ENCODE measurements at places on chromosomes 3 and 15. TPM values are rescaled to one million over a fixed set of nuclear protein-coding genes. Genes with fewer than 3 reads are reported as not detected.

Gene IQCB1
- total RNA-seq, result 29.7 TPM

DNA sequence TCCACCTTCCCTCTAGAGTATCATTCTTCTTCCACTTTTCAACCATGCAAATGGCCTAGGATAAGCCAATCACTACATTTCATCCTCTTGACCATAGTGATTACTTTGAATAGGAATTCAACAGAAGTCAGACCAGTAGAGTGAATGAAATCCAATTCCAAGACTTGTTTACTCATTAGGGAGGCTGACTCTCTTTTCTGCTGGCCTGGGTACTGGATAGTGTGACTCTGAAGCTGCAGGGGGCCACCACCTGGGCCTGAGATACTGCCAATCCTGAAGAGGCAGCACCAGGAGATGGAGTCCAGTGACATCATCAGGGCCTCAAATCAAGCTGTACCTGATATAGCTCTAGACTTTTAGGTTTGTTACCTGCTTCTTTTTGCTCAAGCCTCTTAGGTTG is 7.0 kb upstream of the FSTL1 start:
- H3K27me3 ChIP-seq, result no peaks in the 10 kb centered on the region
- H3K27ac ChIP-seq, result no peak overlapping the region
- H3K36me3 ChIP-seq, result no peaks in the 10 kb centered on the region
- no peak overlapping the region for H3K4me3 ChIP-seq
- DNase-seq, result no peak

DNA sequence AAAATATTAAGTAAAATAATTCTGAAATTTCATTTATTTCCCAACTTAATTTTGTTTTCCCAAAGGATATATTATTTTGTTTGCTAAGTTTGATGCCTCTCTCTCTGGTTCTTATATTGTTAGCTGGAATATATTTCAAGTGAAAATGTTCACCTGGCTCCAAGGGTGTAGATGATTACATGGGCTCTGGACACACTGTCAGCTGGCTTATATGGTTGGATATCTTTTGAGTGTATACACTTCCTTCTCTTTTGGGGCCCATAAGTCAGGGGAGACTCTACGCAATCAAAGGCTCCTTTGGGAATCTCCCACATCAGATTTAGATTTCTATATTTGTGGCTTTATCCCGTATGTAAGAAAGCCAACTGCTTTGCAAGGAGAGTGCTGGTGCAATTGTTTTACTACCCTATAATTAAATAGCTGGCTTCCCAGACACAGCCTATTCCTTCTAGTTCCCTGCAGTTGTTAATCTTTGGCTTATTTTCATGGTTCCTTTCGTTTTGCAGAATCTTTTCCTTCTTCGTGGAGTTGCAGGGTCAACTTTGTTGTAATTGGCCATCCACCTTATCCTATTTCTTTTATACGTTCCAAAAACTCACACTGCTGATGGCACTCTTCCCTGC is 225.7 kb downstream of the DPH6 start:
- no peaks in the 10 kb centered on the region for H3K27me3 ChIP-seq
- H3K4me1 ChIP-seq, result no peaks in the 10 kb centered on the region
- no peaks in the 10 kb centered on the region for H3K36me3 ChIP-seq
- no peak overlapping the region for H3K4me3 ChIP-seq
- H3K27ac ChIP-seq, result no peak overlapping the region

Gene DISP2
- total RNA-seq, result not detected

DNA sequence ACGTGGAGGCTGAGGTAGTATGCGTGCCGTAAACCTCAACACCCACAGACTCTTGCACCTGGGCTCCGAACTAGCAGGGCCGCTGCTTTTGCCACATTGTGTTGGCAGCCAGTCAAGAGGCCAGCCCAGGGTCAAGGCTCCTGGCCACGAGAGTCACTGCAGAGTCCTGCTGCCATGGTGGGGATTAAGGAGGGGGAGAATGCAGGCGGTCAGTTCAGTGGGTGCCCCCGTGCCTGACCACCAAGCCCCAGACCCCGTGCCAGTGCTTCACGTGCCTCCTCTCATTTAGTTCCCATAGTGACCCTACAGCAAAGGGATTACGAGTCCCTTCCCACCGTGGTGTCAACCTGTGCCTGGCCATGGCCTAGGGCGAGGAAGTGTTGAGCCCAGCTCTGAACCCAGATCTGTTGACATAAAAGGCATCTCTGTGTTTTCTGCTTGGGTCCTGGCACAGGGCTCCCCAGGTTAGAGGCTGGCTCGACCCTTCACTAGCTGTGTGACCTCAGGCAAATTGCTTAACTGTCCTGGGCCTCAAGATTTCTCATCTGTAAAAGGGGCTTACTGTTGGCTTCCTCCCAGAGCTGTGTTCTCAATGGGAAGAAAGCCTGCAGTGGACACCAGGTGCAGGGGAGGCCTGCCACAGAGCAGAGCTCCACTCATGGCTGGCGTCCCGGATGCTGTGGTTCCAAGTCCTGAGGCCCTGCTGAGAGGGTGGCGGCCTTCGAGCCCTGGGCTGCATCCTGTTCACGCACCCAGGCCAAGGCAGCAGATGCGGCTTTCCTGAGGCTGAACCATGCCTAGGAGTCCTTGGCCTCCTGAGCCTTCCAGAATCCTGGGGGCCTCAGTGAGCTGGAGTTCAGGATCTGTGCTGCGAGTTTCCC is 32.8 kb downstream of the FBLN2 start:
- no peak overlapping the region for H3K4me3 ChIP-seq
- no peaks in the 10 kb centered on the region for H3K36me3 ChIP-seq

DNA sequence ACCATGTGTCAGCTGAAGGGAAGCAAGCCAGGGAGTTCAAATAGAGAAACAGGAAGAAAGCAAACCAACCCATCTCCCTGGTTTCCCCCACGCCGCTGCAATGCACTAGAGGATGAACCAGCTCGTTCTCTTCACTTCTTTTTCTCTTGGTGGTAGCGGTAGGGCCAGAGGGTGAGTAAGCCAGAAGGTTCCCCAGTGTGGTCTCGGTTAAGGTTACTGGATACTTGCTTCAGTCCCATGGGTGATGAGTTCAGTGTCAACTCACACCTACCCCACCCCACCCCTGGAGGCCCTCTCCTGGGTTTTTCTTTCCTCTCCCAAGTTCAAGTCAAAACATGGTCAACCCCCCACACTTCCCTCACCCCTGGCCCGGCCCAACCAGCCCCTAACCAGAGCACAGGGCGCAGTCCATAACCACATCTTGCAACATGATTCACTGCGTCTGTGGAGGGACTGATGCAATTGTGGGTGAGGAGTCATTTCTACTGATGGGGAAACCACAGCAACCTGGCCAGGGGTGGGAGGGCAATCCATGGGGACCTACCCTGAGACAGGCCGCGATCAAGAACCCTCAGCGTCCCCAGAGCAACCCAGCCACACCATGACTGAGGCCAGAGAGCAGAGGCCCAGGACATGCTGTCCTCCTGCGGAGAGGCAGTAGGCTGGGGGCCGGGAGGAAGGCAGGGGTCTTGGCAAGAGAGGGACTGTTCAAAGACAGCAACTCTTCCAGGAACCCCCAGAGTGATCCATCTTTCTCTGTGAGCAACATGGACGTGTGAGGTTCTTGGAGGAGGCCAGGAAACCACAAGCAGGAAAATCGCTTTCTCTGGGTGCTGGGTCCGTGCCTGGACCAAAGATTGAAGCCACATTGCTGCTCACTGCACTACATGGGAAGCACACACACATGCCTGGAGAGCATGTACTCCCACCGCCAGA is 276.6 kb downstream of the UACA start:
- H3K4me1 ChIP-seq, result no peaks in the 10 kb centered on the region
- H3K36me3 ChIP-seq, result no peaks in the 10 kb centered on the region
- H3K27me3 ChIP-seq, result no peaks in the 10 kb centered on the region

DNA sequence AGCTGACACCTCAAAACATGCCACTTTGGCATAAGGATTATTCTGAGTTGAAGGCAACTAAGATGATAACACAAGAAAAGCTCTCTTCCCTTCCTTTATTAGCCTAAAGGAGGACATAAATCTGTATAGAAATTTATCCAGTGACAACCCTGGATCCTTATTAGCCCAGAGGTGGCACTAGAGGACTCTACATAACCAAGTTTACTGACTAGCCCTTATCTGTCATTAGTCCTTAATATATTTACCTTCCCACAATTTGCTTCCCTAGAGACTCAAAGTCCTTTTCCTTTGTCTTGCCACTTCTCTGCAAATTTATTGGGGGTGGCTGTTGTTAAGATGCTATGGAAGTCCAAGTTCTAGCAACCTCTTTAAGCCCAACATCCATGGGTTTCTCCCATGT is 26.7 kb downstream of the CEP70 start:
- no peaks in the 10 kb centered on the region for H3K36me3 ChIP-seq
- no peaks in the 10 kb centered on the region for H3K4me1 ChIP-seq
- no peaks in the 10 kb centered on the region for H3K27me3 ChIP-seq
- DNase-seq, result no peak

GRCh38 chr3:141830508-141830907 is 45.9 kb upstream of the ATP1B3 start:
- no peaks in the 10 kb centered on the region for H3K36me3 ChIP-seq
- H3K4me3 ChIP-seq, result no peak overlapping the region
- no peaks in the 10 kb centered on the region for H3K4me1 ChIP-seq
- no peak for DNase-seq
- H3K27ac ChIP-seq, result no peak overlapping the region
- H3K27me3 ChIP-seq, result no peaks in the 10 kb centered on the region

Gene PRSS50
- total RNA-seq, result not detected

Data from uterus (tissue), 4 donors.